HTR-8/SVneo (cell line): ENCODE measurements at places on chromosomes 7 and 10.

GRCh38 chr7:111498391-111499007 lies 63.8 kb downstream of the IMMP2L start:
- DNase-seq: no peak

GRCh38 chr10:780536-781524 lies 91.4 kb upstream of the DIP2C start:
- DNase-seq: no peak

- no peak for DNase-seq
Observed at GRCh38 chr10:124292911-124293615, 125.7 kb downstream of the OAT start.

- DNase-seq: no peak
Observed at GRCh38 chr10:9238041-9238440, 1183.6 kb downstream of the GATA3 start.

DNA sequence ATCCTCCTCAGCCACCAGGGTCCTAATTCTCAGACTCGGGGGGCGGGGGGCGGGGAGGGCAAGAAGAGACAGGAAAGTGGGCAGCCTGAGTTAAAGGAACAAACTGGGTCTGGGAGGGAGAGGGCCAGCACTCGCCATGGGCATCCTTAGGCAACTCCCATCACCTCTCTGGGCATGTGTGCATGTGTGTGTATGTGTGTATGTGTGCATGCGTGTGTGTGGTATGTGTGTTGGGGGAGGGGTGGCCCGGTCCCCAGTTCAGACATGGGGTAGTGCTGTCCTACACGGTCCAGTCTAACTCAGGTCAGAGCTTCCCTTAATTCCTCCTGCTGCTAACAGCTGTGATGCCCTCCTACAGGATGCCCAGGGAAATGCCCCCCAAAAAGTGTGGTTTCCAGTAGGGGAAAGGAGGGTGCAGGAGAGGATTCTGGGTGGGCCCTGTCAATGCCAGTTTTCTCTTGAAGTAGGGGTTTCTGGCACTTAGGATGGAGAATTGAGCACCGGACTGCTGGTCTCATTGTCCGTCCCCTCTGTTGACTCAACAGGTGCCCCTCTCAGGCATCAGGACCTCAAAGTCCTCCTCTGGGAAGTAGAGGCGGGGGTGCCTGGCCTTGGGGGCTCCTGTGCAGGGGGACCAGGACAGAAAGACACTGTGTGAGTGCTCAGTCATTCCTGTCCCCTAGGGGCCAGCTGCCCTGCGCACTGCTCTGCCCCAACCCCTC lies 15.1 kb upstream of the ZMIZ1 start:
- DNase-seq: no peak

DNA sequence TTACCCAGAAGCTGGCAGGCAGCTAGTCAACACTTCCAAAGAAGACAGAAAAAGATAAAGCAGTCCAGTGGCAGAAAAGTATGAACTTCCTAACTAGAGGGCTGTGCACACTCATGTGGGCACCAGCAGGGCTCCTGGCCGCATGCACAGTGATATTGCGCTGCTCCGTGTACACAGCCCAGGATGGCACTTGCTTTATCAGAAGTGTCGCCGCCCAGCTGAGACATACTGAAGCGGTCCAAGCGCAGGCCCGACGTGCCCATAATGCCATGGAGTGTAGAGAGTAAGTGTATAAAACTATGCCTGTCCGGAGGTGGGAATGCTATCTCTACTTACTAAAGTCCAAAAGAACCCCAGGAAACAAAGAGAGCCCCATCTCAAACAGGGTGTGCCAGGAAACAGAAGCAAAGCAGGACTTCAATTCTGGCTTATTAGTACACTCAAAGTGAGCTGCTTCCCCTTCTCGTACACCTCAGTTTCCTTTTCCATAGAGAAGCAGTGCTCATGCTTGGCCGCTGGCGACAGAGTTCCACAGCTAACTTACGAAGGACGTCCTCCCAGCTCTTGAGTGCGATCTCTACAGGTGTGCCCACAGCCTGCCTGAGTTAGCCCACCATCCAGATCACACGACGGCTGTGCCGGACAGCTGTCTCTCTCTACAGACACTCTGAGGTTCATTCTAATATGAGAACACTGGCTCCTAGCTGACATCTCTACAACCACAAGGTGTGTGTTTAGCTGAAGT lies 234.3 kb downstream of the COBL start:
- DNase-seq: no peak

DNA sequence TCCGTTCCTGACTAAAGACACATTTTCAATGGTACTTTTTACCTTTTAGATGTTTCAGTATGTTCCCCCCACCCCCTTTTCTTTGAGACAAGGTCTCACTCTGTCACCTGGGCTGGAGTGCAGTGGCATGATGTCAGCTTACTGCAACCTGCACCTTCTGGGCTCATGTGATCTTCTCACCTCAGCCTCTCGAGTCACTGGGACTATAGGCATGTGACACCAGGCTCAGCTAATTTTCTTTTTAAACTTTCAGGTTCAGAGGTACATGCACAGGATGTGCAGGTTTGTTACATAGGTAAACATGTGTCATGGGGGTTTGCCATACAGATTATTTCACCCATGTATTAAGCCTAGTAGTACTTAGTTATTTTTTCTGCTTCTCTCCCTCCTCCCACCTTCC lies 99.3 kb upstream of the RPA3 start:
- DNase-seq: no peak

DNA sequence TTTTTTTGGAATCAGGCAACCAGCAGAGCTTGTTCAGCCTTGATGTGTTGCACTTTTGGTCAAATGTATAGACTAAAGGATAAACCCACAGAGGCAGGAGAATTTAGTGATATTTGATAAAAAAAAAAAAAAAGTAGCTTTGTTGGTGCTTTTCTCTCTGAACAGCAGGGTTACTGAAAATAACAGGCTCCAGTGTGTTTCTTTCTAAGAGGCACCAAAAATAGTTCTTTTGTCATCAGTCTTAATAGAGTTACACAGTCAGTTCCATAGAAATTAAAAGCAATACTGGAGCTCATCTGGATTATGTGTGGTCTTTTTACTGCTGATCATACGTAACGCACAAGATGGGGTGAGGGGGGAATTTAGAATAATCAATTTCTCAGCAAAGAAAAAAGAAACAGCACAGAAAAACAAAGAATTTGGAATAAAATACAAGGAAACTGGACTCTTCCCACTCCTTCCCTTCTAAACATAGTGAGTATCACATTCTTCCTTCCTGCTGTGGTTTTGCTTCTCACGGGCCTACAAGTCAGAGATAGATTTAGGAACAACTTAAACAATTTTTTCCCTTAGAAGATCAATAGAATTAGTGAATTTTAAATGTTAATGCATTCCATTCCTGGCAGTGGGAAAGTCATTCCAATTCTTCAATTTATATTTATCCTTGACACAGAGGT lies 178.8 kb upstream of the AKR1E2 start:
- no peak for DNase-seq

DNA sequence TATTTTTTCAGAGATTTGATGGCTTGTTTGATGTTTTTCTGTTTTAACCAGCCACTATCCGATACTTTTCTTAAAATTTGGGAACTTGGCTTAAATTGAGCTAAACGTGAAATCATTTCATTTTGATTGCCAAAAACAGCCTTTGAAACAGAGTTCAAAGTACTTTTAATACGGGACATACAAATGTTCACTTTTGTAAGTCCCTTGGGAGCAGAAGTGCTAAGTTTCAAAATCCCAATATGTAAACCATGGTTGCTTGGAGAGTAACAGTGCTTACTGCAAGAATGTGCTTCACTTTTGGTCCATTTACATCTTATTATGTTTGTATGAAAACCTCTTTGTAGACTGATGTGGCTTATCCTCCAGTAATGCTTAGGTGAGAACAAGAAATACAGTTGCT lies 10.9 kb downstream of the PNPLA8 start:
- no peak for DNase-seq

DNA sequence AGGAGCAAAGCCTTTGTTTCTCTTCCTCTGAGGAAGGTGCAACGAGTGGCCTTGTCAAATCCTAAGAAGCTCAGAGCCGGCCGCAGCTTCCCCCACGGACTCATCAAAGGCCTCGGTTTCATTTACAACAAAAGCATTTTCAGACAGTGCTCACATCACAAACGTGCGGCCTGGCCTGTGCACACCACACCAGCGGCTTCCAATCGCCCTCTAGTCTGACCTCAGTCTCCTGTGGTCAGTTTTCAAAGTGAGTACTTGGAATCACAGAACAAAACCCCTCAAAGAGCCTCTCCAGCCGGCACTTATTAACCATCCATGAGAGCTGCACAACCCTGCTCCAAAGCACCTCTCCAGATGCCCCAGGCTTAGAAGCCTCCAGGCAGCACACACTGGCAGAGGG lies 3.3 kb downstream of the RADIL start:
- DNase-seq: no peak

DNA sequence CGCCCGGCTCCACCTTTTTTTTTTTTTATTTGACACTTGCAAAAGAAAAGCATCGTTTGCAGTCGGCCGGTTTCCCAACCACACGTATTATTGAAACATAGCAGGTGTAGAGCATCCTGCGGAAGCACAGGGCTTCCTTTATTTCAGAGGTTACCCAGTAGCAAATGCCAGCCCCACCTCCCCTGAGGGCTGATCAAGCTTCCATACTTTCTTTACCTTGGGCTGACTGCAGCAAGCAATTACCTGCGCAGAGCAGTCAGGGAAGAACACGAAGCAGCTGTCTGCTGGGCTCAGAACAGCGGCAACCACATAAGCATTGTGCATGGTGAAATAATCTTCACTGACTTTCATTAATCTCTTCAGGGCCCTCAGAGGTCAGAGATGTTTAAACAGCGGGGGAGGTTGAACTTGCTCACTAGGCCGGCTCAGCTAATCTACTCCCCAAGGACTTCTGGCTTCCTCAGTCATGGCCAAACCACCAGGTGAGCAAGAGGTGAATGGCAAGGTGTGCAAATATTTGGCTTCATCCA lies 784.7 kb upstream of the AUTS2 start:
- no peak for DNase-seq

DNA sequence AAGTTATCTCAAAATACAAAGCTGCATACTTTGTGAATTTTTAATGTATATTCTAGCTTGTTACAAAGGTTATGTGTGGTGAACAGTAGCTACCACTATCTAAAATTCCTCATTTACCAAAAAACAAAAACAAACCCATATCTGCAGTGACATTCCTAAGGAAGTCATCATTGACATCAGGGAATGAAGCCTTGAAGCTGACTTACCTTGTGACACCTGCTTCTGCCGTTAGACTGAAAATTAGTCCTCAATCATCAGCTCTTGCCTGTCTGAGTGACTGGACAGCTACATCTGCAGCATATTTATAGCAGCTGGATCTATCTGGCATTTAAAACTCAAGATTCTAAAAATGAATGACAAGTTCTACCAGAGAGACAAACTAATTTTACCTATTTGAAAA lies 43.2 kb downstream of the COBL start:
- no peak for DNase-seq

DNA sequence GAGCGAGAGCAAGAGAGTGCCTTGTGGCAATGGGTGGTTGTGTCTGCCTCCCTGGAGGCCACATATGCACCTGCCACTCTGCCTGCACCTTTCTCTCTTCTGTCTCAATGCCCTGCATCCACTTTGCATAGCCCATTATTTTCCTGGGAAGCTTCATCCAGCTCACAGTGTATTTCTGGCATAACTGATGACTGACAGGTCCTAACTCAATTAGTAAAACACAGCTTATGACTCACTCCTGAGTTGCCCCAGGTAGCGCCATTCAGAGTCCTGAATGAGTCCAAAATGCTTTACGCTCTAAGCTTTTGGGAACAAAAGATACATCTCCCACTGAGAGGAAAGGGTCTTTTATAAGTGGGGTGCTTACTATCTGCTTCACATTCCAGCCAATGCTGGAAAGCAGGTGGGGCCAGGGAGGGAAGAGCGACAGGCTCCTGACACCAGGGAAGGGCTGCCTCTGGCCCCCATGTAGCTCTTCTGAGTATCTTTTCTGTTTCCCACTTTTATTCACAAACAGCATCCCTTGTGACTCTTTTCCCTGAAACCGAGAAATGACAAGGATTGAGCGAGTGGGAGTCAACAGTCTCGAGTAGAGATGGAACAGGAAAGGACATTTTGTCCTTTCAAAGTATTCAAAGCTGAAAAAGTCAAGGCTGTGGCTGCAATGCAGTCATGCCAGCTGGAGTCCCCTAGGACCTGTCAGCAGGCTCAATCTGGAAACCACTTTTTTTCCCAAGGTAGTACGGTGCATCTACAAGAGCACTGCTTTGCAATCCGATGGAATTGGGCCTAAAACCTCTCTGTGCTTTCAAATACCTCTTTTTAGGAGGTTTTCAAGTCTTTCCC lies 479.3 kb upstream of the PODXL start:
- DNase-seq: no peak

DNA sequence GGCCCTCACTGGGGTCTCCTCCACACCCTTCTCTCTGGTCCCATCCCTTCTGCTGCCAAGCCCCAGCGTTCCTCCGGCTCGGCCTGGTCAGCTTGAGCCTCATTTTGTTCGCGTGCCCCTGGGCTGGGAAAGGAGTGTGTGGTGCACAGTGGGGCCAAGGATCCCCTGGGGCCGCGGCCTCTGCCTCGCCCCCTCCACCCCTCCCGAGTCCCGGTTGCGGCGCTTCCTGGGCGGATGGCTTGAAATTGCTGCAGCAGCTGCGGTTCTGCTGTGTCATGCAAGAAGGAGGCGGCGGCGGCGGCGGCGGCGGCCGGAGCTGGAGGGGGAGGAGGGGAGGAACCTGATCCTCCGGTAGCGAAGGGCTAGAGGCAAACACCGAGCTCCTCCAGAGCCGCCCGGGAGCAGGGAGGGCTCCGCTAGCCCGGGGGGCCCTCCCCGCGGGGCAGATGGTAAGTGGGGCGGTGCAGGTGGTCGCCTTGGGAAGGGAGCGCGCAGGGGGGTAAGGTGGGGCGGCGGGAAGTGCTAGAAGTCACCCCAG lies 217.8 kb upstream of the MKLN1 start:
- DNase-seq: peak; percentile 41

DNA sequence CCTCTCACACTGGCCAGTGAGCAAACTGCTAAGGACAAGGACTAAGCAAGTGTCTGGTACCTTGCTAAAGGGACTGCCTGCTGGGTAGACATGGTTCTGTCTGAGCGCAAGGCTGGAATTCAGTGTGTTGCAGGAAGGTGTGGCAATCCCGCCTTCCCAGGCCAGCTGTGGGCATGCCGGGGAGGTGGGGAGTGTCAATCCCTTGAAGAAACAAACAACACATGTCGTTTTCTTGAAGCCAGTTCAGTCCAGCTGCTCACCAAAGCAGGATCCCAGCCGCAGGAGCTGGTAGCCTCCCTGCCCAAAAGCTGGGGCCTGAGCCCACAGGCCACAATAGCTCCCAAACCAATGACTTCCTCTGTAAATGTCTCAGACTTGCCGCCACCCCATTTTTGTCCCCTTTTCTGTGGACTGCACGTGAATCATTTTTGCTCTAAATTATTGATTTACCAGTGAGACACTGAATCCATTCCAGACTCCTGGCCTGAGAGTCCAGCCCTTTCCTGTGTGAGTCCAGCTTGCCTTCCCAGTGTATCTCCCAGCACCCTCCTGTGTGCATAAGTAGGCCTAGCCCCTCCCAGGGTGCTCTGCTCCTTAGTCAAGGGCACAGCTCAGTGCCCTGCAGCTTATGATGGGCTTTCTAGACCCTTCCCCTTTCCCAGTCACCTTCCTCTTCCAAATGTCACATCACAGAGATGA lies 166.8 kb downstream of the RGS10 start:
- no peak for DNase-seq
